ENCODE measurements at places on chromosomes 4 and X.

GRCh38 chr4:5078009-5078408 lies 26.7 kb downstream of the STK32B start:
- DNase-seq, result no peak

GRCh38 chrX:72539822-72540221 lies 32.8 kb downstream of the HDAC8 start:
- DNase-seq, result no peak

DNA sequence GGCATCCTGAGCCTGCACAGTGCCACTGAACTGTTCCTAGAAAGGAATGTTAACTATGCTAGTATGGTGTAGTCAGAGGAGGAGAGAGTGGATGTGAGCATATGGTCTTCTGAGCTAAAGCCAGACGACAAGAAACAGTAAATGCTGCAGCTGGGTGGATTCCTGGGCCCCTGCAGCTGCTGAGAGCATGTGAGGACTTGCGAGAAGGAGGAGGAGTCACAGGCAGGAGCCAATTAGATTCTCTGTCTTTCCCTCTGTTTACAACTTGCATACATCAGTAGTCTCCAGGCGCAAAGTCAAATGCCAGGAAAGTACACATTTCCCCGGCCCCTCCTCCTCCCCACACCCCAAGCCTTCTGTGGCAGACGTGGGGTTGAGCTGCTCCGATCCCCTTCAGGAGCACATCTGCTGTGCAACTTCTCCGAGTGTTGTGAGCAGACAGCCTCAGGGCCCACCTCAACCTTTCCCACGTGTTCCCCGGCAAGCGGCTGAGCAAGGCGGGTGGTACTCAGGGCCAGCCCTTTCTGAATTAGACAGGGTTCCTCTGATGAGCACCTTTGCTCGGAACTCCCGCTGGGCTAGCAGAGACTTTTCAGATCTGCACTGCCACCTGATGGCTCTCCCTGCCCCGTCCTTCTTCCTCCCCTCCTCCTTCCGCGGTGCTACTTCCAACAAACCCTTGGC lies 108.7 kb upstream of the ATP6AP2 start:
- no peak for DNase-seq

DNA sequence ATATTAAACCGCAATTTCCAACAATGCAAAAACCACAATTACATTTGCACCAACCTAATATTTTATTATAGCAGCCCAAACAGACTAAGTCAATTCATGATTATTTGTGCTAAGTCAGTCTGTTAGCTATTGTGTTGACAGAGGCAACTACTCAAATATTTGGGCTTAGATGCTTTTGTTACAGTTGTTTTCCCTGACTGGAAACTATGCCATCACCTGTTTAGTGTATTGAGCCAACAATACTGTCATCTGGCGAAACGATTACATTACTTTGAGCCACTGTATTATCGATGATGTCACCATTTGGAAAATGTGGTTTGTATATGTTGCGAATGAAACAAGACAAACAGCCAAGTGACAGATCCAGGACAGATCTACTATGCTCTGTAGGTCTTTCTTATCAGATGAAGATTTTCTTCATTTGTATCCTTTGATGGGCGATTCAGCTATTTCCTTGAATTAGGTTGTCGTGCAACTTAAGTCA lies 38.7 kb upstream of the INTS6L start:
- DNase-seq, result no peak
